Astrocyte of the cerebellum (primary cell): ENCODE measurements at places on chromosomes 7 and 10.

GRCh38 chr10:50572017-50572491 is 51.7 kb downstream of the SGMS1 start:
- DNase-seq, result no peak

GRCh38 chr7:22597844-22598243 is 97.9 kb upstream of the STEAP1B start:
- no peak for DNase-seq

DNA sequence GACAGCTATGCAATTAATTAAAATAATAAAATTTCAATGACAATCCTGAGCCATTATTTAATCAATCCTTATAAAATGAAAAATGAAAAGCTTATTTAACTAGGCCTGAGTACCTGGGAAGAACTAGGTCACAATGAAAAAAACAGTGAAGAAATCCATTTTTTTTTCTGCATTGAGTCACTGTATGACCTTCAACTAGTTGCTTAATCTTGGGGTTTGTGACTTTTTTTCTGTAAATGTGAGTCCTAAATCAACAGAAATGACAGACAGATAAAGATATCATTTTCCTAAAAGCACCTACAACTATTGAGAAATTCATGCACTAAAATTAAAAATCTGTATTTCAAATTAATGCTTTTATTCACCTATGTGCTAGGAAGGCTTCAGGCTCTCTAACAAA is 96.8 kb downstream of the TMEM26 start:
- no peak for DNase-seq

DNA sequence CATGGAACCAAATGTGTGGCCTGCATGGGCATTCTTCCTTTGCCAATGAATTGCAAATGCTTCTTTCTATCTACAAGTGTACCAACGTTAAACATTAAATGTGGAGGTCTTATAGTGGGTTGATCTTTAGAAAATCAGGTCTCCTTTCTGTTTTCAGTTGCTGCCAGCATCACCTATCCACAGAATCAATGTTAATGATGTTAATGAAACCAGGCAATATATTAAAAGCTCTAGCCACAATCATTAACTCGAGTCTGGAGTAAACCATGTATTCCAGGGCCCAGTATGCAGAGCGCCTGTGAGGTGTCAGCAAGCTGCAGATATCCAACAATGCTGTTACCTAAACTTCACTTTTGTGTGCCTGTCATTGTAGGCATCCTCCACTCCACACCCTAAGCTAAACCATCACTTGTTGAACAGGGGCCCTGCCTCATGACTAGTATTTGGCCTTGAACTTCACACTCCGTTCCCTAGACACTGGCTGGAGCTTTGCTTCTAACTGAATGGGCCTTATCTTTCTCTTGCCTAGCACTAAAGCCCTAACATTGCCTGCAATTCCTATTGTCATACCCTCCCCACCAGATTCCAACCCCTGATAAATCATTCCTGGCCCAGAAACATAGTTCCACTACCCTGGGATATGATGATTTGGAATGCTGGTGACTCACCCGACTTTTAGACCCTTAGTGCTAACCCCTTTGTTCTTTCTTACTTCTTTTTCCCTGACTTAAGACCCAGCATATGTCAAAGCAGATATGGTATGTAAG is 24.3 kb upstream of the ITGB8 start:
- no peak for DNase-seq

GRCh38 chr10:62159351-62159750 is 109.3 kb downstream of the RTKN2 start:
- no peak for DNase-seq

GRCh38 chr7:30678805-30679204 is 3.5 kb downstream of the CRHR2 start:
- DNase-seq, result no peak

DNA sequence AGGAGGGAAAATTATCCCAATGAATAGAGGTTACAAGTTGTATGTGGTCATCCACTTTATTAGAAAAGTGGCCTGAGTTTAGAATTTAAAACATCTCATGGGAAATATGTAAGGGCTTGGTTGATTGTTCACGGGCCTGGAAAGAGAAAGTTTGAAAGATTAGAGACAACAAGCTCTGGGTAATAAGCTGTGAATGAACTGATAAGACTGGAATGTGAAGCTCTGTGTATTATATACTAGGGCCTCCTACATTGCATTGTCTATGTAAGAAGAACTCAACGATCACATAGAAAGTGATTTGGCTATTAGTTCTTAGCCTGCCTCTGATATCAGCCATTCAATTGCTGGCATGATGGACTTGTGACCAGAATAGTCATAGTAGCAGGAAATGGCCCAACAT is 199.2 kb upstream of the MAGI2 start:
- DNase-seq, result no peak

GRCh38 chr10:64731016-64731415 is 1209.8 kb downstream of the REEP3 start:
- no peak for DNase-seq

DNA sequence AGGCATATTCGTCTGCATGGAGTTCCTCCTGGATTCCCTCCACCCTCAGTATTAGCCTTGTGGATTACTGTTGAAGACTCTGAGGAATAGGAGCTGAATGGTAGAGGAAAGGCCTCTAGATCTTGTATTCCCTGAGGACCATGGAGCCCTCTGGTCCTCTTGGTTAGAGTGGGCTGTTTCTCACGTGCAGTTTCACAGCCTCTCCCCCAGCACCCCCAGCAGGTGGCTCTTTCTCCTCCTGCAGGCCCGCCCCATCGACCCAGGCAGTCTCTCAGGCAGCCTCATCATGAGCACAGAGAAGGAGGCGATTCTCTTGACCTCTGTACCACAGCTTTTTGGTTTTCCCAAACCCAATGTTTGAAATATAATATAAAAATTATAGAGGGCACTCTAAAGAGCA is 102.0 kb downstream of the WNT2 start:
- DNase-seq, result no peak

DNA sequence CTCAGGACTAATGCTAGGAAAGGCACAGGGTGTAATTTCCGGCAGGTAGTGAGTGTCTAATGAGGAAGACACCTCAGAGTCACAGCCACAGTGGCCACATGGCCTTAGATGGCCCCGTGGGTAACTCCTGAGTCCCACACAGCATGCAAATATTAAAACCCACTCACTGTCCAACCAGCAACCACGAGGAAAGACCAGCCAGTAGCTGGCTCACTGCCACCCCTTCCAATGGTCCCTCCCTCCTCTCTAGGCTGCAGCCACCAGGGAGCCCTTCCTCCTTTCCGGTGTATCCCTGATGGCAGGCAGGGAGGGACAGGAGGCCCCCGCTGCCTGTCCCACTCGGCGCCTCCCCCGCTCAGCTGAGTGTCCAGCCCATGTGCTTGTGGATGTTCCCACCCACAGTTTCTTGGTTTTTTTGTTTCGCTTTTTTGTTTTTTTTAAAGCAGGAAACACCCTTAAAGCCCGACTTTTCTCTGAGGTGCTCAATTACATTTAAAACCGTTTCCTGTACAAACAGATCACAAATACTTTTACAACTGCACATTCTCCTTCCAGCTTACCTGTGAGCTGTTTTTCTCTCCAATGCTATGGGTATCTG is 9.2 kb downstream of the BNIP3 start:
- DNase-seq, result no peak

- DNase-seq, result no peak
These were observed 10.9 kb upstream of the RBP3 start for GRCh38 chr10:47337310-47337709.

- no peak for DNase-seq
These were observed 53.0 kb downstream of the SP4 start for GRCh38 chr7:21480693-21481403.

GRCh38 chr7:69599286-69599954 is 1.1 kb downstream of the AUTS2 start:
- no peak for DNase-seq

- no peak for DNase-seq
These were observed 80.8 kb upstream of the KLF14 start for GRCh38 chr7:130814778-130815335.

DNA sequence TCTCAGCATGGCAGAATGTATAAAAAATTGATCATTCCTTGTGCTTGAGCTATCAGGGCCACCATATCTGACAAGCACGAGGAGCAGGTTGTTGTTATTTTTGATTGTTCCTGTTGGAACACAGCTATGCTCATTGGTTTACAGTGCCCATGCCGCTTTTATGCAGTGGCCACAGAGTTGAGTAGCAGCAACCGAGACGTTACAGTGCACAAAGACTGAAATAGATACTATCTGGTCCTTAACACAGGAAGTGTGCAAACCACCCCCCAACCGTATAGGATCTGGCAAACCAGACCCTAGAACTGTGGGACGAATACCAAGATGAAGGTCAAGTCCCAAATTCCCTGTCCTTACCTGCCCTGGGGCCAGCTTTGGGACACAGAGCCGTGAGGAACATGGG is 216.6 kb downstream of the KLF6 start:
- DNase-seq, result no peak

- no peak for DNase-seq
These were observed 769.7 kb downstream of the TNS3 start for GRCh38 chr7:46812101-46812675.

- no peak for DNase-seq
These were observed 4.3 kb upstream of the NEUROG3 start for GRCh38 chr10:69577268-69578232.

DNA sequence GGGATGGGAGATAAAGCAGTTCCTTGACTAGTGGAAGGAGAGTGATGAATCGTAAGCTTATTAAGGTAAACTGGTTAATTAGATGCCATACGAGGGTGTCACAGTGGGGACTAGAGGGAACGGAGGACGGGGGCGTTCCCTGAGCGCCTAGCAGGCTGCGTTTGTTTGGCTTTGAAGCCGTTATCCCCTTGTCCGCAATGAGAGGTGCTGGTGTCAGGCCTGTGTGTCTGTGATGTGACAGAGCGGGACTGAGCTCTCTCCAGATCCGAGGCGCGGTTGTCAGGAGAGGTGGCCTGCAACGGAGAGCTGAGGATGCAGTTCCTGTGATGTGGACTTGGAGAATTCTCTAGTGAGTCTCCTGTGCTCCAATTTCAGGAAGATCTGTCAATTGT is 60.0 kb upstream of the PRPS1L1 start:
- DNase-seq, result no peak
